SW480 (cell line): ENCODE measurements at places on chromosomes 6 and 20.

- no peak for DNase-seq
Measured at GRCh38 chr6:37013516-37014491, 8.3 kb downstream of the FGD2 start.

DNA sequence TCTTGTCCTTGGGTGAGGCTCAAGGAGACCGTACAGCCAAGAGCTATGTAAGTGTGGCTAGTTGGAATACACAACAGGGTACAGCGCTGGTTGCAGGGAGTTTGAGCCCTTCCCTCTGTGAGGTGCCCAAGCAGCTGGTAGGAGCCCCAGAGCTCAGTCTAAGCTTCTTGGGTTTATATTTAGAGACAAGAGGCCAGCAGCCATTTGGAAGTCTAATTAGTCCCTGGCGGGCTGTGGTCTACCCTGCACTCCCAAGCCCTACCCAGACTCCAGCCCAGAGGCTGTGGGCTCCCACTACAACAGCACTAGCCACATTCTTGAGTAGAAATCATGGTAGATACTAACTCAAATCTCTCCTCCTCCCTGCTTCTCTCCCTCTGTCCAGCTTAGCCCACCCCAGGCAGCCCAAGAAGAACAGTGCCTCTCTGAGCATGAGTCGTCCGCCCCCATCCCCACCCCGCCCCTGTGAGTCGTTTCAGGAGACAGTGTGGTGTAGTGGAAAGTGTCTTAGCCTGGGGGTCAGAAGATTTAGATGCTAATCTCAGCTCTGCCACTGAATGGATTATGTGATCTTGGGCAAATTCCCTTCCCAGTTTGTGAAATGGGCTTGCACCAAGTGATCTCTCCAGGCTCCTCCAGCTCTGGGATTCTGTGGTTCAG, 37.8 kb downstream of the EIF2S2 start:
- DNase-seq, result no peak

DNA sequence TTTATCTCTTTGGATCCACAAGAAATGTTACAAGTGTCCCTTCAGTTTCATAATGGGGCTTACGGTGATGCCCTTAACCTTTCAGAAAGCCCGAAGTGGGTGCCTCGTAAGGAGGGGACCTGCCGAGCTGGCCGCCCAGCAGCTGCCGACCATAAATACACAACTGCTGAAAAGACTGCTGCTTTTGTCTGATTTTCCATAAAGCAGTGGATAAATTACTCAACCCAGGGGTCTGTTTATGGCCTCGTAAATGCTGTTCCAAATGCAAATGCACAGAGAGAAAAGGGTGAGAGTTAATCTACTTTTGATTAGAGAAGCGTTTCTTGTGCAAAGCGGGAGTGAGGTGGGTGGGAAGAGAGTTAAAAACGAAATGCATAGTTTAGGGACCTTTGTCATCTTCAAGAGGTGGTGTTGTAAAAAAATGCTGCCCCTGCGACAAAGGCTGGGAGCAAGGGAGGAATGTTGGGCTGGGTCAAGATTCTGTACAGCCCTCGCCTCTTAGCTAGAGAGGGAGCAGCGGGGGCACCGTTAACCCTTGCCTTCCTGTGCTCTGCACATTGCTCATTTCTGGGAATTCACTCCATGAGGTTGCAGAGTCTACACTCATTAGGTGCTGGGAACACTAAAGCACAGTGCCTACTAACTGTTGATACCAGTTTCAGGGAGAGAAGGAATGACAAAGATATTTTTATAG, 112.0 kb upstream of the MTHFD1L start:
- no peak for DNase-seq

DNA sequence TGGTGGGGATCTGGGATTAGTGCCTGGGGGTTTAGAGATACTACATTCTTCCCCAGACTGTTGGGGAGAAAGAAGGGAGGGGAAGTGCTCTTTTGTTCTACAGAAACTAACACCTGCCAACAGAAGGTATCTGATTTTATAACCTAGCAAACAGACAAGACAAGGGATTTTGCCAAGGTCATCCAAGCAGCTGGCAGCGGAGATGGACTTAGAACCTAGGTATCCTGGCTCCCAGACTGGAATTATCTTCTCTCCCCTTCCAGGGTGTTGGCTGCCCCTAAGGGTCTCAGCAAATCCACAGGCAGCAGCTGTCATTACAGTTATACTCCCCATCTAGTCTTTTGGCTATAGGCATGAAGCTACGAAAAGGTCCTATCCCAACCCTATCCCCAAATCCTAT, 8.4 kb downstream of the SDC4 start:
- no peak for DNase-seq

DNA sequence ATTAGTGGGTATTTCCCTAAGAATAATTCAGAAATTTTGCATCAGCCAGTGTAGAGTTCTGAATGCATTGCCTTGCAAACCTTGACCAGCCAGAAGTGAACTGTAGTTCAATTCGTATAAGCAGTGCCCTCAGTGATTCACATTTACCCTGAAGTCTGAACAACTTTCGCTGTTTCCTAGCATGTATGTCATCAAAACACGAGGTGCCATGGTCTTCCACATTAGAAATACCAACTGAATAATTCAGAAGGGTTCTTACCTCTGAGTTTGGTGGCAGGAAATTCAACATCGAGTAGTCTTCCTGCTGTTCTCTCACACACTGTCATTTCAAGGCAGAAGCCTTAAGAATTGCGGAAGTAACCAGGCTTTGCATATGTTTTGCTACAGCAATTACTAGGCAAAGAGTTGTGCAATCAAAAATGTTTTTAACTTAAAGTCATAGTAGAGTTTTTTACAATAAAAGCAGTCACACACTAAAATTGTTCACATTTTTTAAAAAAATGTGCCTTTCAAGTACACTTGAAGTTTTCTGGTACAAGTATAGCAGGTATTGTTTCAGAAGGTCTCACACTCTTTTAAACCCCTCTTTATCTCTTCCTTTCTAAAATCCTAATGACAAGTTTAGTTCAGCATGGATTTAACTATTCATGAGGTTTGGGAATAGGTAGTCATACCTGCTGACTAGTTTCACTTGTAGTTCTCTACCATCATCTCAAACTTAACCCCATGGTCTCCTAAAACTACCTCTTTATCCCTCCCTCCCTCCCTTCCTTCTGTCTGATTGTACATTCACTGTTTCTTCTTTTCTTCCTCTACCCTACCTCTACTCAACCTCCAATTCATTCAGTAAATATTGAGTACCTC, 118.3 kb downstream of the STXBP5 start:
- no peak for DNase-seq

DNA sequence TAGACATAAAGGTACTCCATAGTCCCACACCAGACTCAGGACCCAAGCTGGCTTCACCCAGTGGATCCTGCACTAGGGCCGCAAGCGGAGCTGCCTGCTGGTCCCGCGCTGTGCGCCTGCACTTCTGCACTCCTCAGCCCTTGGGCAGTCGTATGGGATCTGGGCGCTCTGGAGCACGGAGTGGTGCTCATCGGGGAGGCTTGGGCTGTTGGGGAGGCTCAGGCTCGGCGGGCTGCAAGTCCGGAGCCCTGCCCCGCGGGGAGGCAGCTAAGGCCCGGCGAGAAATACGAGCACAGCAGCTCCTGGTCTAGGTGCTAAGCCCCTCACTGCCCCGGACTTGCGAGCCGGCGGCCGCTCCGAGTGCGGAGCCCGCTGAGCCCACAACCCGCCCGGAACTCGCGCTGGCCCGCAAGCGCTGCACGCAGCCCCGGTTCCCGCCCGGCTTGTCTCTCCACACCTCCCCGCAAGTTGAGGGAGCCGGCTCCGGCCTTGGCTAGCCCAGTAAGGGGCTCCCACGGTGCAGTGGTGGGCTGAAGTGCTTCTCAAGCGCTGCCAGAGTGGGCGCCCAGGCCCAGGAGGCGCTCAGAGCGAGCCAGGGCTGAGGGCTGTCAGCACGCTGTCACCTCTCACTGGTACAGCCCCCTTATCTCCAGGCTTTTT, 33.4 kb upstream of the GCNT2 start:
- no peak for DNase-seq

DNA sequence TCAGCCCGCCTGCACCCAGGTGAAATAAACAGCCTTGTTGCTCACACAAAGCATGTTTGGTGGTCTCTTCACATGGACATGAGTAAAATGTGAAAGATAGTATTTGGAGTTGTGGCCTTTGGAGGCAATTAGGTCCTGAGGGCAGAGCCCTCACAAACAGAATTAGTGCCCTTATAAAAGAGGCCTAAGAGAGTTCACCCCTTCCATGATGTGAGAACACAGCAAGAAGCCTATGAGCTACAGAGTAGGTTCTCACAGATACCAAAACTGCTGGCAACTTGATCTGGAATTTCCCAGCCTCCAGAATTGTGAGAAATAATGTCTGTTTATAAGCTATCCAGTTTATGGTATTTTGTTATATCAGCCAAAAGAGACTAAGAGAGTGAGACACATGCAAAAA, 74.5 kb downstream of the TRDN start:
- no peak for DNase-seq

- DNase-seq, result no peak
Measured at GRCh38 chr20:4220756-4221155, 205.4 kb upstream of the RNF24 start.

DNA sequence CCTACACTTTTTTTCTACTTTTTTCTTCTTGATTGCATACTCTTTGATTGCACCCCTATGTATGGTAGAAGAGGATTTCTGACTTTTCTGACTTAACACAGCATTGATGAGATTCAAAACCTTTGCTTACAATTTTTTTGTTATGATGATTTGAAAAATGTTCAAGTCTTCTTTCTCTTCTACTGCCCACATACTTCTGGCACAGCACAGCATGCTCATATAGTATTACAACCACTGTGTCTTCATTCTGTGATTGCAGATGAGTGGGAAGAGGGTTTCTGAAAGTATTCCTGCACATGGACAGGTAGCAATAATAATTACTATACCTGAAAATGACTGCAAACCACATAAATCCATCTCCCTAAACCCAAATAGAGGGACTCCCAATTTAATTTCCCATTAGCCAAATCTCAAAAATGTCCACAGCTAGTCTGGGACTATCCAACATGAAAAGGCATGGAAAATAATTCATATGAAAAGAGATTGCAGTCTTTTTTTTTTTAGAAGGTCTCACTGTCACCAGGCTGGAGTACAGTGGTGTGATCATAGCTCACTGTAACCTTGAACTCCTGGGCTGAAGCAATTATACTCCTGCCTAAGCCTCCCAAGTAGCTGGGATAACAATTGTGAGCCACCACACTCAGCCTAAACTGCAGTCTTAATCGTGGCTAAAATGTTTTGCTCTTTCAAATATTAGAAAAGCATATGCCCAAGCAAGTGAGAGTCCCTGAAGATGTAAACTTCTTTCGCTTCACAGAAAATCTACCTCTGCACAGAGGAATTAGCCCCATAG, 15.9 kb upstream of the TENT5A start:
- no peak for DNase-seq

- no peak for DNase-seq
Measured at GRCh38 chr6:23524548-23524947, 601.5 kb upstream of the NRSN1 start.

DNA sequence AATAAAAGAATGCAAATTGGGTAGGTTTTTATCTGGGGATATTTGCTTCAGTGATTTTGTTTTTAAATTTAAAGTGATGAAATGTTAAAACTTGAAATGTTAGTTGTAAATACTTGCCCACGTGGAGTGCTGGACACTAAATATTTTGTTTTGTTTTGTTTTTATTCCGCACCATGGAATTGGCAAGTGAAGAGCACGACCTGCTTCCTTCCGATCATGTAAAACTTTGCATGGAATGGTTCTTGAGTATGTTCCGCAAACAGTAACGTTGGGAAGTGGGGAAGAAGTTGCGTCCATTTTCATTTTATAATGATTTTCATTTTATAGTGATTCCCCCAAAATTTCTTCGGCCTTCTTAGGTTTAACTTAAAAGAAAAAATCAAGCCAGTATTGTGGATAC, 765 bp downstream of the IRAK1BP1 start:
- peak; percentile 13 for DNase-seq

DNA sequence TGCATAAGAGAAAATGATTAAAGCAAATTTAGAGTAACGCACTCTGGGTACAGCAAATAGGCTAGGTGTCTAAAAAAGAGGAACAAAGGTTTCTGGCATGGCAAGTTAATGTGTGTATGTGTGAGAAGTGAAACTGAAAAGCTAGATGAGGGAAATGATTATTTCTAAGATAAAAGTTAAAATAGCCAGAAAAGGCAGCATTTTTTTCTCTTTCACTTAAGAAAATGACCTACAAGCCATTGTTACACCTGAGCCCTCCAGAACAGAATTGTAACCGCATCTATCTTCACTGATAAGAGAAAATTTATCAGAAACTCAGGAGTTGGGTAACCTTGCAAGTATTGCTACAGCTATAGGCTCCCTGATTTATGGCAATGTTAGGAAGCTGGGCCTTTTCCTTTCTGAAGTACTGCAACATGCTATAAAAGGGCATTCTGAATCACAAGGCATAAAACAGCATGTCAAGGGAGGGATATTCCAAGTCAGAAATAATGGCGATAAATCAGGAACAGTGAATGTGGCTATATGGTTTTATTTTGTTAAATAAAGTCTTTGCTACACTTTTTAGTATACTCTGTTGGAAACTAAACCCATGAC, 395.3 kb downstream of the TBC1D32 start:
- no peak for DNase-seq

- DNase-seq, result no peak
Measured at GRCh38 chr6:26441977-26442376, 1.7 kb downstream of the BTN3A3 start.

DNA sequence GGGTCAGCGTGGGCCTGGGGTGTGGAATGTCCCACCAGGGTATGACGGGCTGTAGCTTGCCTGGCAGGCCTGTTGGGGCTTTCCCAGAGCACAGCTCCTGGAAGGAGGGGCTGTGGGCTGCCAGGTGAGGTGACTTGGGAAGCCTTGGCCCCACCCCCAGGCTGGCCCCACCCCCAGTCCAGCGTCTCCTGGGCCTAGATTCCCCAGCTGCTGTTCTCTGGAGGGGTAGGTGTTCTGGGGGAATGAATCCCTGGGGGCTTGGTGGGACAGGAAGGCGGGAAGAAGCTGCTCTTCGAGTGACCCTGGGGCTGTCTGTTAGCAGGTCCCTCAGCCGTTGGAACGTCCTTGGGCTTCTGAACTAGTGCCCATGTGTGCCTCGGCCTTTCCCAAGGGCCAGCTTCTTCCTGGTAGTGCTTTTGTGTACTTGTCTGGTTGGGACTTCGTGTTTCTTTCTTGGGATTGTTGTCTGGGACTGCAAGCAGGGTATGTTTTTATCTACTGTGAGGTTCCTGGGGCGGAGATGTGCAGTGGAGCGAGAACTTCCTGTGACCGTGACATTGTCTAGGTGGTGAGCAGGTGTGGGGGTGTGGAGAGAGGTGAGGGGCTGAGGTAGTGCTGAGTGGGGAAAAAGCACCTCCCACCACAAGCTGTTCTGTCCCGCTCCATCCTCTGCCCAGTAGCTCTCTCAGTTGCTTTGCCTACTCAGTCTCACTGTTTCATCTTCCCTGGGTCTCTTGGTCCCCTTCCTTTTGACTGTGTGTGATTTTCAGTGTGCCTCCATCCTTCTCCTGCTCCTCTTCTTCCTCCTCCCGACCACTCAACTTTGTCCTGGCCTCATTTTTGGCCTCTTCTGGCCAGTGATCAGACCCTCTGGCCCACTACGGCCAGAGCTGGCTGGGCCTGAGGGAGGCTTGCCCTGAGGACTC, 1.3 kb upstream of the DDR1 start:
- DNase-seq, result peak; percentile 49

DNA sequence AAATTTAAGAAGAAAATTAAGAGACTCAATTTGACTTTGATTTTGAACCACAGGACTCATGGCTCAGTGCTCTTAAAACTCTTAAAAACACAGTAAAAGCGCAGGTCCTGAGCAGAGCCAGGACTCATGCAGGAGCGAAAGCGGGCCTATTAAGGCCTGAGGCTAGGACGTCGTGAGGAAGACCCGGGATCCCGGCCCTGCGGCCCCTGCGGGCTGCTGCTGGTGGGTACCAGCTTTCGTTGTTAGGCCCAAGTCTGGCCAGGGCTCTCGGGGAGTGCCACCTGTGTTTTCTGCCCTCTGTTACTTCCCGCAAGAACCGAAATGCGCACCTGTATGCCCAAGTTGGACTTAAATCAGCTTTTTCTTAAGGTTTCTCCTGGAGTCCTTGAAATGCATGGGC, 3.4 kb upstream of the PAX1 start:
- no peak for DNase-seq
